Stimulated activated CD4-positive, alpha-beta T cell treated with anti-CD3 and anti-CD28 coated beads, Interleukin-1b, Interleukin-23, amount 100 ng/mL, for 48 hours (primary cell): ENCODE measurements at places on chromosomes 6 and 20.
A peak's percentile ranks its signal among the peaks of the same experiment; 100 is the strongest.

DNA sequence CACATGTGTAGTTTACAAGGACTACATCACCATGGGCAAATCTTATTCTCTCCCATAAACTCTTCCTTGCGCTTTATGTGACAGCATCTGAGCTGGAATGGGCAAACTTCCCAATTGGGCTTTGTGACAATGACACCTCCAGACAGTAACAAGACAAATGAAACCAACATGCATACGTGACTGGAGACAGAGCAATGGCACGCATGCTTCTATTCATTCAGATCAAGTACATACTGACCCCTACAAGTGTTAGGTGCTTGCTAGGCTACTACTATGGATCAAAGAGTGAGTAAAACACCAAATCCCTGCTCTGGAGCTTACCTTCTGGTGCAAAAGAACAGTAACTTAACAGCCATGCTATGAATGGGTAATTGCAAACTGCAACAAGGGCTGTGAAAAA is 394.9 kb downstream of the BTBD9 start:
- DNase-seq: no peak

DNA sequence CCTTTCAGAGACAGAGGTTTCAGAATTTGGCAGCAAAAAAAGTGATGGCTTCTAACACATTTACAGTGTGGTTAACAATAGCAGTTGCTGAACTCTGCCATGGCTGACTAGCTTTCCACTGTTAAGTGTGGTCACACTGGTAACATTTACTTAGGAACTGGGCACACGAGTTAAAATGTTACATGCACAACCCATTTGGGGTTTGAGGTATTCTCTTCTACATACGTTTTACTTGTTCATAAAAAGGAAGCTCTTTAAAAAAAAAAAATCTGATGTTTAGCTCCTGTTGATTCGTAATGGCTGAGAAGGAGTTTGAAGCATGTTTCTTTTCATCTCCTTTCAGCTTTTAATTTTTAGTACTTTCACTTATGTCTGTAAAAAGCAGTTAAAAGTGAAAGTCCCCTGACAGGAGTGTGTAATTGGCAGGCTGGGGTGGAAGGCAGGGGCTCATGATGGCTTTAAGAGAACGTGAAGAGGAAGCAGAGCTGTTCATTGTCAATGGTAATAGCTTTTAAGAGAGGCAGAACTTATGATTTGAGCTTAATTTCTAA is 245.9 kb downstream of the FARS2 start:
- no peak for DNase-seq

GRCh38 chr6:163750431-163751031 is 336.0 kb downstream of the QKI start:
- no peak for DNase-seq

- no peak for DNase-seq
Measured at GRCh38 chr6:44850312-44850711, 462.8 kb downstream of the CDC5L start.

- no peak for DNase-seq
Measured at GRCh38 chr6:111192911-111193555, 105.7 kb downstream of the SLC16A10 start.

DNA sequence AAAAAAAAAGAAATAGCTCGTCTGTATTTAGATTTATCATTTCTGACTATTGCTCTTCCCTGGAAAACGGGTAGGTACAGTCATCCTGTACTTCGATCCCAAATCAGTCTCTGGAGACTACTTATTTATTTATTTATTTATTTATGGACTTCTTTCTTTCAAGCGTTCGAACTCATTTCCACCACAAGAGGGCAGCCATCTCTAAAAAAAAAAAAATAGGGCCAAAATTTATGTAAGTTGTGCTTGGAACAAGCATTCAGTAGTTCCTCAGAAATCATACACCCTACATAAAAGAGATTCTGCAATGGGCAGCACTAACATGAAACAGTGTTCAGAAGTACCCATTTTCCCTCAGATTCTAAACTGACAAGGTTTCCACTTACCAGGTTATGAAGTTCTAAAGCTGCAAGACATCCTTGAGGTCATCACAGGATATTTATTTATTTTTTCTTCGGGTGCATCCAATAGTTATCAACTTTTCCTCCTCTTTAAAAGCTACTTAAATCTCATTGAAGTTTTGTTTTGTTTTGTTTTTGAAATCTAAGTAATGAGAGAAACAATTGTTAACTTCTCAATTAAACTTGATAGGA is 1.9 kb upstream of the BMP2 start:
- DNase-seq: no peak

GRCh38 chr20:51678026-51678697 is 90.0 kb downstream of the ATP9A start:
- no peak for DNase-seq

DNA sequence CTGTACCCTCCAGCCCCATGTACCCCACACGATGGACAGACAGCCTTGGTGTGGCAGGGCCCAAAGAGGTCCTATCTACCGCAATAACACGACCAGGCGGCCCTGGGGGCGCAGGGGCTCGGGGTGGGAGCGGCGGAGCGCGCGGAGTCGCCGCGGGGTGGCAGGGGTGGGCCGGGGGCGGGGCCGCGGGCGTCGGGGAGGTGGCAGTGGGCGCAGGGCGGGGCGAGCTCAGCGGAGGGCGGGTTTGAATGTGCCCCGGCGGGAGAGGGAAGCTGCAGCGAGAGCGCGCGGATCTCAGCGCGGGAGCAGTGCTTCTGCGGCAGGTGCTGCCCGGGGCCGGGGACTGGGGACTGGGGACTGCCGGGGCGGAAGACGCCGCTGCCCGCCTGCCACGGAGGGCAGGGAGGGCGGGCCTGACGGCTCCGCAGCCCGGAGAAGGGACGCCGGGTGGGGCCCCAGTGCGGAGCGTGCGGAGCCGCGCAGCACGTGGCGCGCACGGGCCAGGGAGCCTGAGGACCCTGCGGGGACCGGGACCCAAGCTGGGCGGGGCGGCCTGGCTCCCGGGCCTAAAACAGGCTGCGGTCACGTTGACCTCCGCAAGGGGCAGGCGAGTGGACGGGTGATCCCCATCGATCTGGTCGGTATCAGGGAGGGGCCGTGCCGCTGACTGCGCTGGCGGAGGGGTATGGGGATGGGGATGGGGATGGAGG is at the start of gene SLC29A1:
TSS of gene SLC29A1 (plus strand) at position 277 of the 710 bp plus-strand sequence. CDS start 3,719 bp downstream, outside the sequence.
- DNase-seq: peak; percentile 83

GRCh38 chr6:105909106-105909505 is 177.0 kb upstream of the PRDM1 start:
- DNase-seq: no peak

DNA sequence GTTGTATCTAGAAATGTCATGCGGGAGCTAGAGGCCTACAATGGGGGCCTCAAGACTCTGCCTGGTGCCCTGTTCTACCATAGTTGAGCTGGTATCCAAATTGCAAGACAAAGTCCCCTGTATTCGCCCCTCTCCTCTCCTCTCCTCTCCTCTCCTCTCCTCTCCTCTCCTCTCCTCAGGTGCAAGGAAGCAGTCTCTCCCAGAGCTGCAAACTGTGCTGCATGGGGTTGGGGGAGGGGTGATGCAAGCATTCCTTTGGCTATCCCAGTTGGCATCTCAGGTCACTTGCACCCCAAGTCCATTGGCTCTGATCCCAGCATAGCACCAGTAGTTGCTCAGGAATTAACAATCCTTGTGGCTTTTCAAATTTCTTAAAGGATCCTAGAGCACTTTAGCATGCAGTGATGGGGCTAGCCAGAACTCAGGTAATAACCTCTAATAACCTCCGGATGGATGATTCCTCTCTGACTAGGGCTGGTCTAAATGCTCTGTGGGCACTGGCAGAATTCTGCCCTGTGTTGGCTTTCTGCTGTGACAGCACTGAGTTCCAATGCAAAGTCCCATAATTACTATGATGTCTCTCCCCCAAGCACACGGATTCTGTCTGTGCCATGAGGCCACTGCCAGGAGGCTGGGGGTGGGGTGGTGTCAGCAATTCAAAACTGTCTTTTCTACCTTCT is 35.3 kb downstream of the TAF11 start:
- no peak for DNase-seq

GRCh38 chr6:159807150-159807858 is 7.2 kb downstream of the PNLDC1 start:
- DNase-seq: no peak

- no peak for DNase-seq
Measured at GRCh38 chr6:92777146-92777740, 642.1 kb downstream of the EPHA7 start.
